ENCODE measurements at places on chromosomes 12 and 14.

GRCh38 chr14:71514941-71515919 is 417.0 kb upstream of the RGS6 start:
- no peak overlapping the region for H3K4me3 ChIP-seq
- H3K36me3 ChIP-seq: no peaks in the 10 kb centered on the region
- no peaks in the 10 kb centered on the region for H3K4me1 ChIP-seq
- no peak overlapping the region for H3K27ac ChIP-seq
- H3K27me3 ChIP-seq: no peaks in the 10 kb centered on the region

DNA sequence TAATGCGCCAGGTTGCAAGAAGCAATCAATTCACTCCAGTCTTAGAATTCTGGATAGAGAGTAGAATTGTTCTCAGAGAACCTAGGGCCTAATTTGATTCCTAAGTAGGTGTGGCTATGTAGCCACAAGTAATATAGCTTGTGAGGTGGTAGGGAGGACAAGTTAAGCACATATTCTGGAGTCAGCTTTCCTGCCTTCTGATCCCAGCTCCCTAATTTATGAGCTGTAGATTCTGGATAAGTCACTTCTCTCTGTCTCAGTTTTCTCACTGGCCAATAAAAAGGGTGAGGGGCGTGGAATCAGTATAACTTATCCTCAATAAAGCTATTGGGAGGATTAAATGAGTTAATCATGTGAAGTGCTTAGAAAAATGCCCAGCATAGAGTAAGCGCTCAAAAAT is 3.0 kb upstream of the SNW1 start:
- no peak overlapping the region for H3K4me3 ChIP-seq
- peaks cover 8% of the 10 kb centered on the region for H3K4me1 ChIP-seq
- no peak for DNase-seq

GRCh38 chr14:64681796-64682710 is 22.2 kb upstream of the PLEKHG3 start:
- H3K4me3 ChIP-seq: no peak overlapping the region
- H3K4me1 ChIP-seq: peaks cover 53% of the 10 kb centered on the region
- H3K36me3 ChIP-seq: no peaks in the 10 kb centered on the region
- H3K27me3 ChIP-seq: no peaks in the 10 kb centered on the region
- no peak for DNase-seq
- H3K27ac ChIP-seq: peak overlapping the region; percentile 85

DNA sequence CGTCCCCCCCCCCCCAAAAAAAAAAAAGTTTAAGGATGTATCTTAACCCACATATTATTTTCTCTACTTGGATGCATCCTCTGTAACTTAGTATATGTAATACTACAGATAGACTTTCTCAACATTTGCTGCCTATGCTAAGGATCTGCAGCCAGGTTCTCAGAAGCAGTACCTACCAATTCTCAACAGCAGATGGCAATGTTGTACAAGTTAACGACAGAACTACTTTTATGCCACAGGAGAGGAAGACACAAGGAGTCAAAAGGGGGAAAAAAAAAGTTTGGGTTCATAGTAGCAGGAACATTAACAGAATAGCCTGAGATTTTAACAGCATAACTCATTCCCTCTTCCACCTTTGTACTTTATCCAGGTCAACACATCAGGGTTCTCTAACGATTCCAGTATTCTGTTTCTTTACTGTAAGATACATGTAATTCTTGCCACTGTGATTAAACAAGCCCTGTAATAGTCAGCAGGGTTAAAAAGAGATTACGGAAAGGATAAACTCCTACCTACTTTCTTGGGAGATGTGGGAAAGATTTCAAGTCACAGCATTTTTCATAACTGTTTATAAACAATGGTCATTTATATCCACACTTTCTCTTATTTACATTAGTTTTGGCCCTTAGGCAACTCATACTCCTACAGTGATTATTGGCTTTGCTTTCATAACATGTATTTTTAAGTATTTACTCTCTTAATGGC is 5.7 kb upstream of the NEK9 start:
- peaks cover 14% of the 10 kb centered on the region for H3K36me3 ChIP-seq
- no peaks in the 10 kb centered on the region for H3K27me3 ChIP-seq
- H3K4me1 ChIP-seq: peaks cover 7% of the 10 kb centered on the region
- H3K27ac ChIP-seq: no peak overlapping the region
- peak; percentile 93 for DNase-seq
